Effector CD4-positive, alpha-beta T cell (primary cell): ENCODE measurements at places on chromosomes 3 and 15.

DNA sequence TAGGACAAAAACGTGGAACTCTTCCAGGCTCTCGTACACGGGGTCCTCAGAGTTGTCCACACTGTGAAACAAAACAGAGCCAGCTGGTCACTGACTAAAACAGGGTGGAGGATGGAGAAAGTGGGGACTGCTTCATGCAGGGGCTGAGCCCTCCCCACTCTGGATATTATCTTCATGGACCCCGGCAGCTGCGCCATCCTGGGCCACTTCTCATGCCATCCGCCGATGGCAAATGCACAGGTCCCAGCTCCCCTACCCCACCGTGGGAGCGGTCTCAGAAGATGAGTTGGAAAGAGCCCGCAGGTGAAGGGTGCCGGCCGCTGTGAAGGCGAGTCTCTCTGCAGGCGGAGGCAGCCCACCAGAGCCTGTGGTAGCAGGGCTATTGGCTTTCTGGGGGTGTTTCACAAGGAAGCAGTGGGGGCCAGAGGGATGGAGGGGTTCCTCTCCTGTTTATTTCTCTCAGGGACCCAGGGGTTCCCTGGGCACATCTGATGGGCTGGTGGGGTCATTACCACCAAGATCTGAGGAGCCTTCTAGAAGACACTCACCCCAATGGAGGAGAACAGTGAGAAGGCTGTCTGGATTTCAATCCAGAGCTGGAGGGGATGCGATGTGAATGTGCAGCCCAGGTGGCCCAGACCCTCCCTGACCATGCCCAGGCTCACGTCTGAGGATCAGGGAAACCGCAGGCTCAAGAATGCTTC, 177.3 kb downstream of the KLF13 start:
- no peak for DNase-seq

- DNase-seq: no peak
These were observed 317.8 kb downstream of the SHQ1 start for GRCh38 chr3:72530426-72530825.

- no peak for DNase-seq
These were observed 43.7 kb downstream of the KAT2B start for GRCh38 chr3:20083953-20084352.

DNA sequence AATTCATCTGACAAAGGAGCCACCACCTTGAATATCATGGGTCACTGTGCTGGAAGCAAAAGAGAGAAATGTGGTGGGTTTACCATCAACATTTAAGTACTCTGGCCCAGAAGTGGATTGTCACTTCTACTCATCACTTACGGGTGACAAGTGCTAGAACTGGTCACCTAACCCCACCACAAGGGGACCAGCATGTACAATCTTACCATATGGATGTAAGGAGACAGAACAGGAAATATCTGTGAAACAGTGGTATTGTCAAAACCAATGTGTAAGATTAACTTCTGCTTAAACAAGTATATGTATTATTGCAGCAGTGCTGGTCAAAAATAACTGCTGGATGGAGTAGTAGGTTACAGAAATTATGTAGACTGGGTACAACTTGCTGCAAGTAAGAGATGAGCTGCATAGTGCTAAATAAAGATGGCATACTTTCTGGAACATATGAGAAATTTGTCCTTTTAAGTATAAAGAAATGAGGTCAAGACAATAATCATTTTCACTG, 171.8 kb downstream of the POTEB3 start:
- no peak for DNase-seq

- no peak for DNase-seq
These were observed 51.6 kb upstream of the MRPS22 start for GRCh38 chr3:139292192-139292591.

DNA sequence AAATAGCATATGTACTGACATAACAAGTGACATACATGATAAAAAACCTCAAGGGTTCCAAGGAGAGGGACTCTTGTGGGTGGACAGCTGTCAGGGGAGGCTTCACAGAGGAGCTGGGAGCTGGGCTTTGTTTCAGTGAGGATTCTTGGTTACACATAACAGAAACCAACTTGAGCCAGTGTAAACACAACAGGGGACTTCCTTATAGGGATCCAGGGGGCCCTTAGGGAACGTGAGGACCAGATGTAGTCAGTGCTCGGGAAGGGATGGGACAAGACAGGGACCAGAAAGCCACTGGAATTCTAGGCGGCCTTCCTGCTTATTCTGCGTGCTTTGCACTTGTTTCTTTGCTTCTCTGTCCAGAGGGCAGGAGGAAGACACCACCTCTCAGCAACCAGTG, 34.9 kb downstream of the SNAPC5 start:
- DNase-seq: no peak

DNA sequence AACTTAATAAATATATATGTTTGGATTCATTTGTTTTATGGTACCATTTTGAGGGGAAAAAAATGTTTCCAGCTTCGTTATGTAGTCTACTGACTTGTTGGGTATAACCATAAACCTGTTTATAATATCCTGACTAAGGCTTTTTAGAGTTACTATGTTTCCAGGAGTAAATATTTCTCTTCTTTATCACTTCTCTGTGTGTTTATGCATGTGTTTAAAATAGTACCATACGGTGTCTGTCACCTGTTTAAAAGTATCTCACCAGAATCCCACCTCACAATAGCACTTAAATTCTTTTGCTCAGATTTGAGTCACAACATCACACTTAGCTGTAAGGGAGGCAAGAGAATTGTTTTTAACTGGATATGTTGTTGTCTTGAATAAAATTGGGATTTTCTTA, 15.1 kb downstream of the LACTB start:
- DNase-seq: no peak

DNA sequence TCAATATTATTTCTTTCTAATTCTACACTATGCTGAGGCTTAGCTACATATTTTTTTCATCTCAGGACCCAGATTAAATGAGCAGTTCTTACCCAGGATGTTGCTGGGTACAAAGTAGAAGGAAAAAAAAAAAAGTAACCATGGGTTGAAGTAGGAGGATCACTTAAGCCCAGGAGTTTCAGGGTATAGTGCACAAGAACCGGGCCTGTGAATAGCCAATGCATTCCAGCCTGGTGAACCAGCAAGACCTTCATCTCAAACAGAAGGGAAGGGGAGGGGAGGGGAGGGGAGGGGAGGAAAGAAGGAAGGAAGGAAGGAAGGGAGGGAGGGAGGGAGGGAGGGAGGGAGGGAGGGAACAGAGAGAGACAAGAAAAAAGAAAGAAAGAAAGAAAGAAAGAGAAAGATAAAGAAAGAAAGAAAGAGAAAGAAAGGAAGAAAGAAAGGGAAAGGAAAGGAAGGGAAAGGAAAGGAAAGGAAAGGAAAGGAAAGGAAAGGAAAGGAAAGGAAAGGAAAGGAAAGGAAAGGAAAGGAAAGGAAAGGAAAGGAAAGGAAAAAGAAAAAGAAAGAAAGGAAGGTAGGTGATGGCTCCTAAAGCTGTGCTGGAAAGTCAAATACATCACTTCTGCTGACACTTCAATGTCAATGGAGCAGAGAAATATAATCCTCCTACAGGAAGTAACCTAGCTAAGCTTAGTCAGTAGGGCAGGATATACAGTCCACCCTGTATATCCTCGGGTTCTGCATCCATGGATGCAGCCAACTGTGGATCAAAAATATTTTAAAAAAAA, 206.8 kb upstream of the TGFBR2 start:
- DNase-seq: no peak

GRCh38 chr3:71208211-71209095, 375.1 kb downstream of the FOXP1 start:
- DNase-seq: no peak

- DNase-seq: no peak
These were observed 23.9 kb upstream of the CEP152 start for GRCh38 chr15:48834756-48835155.

- no peak for DNase-seq
These were observed 130.4 kb upstream of the ATP10A start for GRCh38 chr15:25993506-25993905.

DNA sequence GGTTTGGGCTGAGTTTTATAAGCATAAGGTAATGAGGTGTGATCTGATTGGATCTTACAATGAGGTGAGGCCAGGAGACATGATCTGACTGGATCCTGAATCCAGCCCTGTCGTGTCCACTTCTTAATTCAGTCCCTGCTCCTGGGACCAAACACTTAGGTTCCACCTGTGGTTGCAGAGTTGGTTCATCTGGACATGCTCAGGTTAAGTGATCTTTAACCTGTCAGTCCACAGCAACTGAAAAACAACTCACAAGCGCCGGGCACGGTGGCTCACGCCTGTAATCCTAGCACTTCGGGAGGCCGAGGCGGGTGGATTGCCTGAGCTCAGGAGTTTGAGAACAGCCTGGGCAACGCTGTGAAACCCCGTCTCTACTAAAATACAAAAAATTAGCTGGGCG, 679.3 kb upstream of the ALCAM start:
- no peak for DNase-seq

DNA sequence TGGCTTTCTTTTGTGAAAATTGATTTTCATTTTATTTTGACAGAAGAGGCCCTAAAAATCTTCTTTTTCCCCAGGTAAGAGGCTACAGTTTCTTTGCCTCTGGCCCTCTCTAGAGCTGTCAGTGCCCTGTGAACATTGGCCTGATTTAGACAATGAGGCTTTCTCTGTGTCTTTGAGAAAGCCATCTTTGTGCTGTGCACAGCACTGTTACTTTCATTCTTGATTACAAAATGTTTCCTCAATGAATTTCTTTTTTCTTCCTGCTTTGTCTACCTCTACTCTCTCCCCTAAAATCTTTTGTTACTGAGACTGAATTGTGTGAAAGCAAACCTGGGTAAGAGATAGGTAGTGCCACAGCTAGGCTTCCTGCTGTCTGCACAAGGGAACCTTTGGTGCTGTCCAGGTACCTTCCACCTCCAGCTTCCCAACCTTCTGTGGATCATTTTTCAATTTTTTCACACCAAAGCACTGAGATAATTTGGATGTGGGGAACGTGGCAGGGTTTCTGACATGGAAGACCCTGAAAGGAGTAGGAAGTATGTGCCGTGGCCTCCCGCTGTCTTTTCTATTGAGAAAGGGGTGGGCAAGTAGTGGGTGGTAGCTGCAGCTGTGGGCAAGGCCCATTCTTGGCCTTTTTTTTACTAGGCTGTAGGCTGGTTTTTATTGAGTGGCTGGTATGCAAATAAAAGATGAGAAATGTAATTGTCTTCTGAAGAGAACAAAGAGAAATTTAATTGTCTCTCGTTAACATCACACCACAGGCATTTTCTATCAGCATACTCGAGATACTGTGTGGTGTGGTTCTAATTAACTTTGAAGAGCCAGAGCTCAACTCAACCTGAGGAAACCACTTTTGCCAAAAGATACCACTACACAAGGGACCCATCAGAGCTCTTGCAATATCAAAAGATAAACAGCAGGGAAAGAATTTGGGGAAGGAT, 21.0 kb downstream of the RAB8B start:
- DNase-seq: no peak
